Activated T-cell treated with anti-CD3 and anti-CD28 coated beads for 48 hours (primary cell): ENCODE measurements at places on chromosomes 7 and 10.

- no peak for DNase-seq
Measured at GRCh38 chr7:22722536-22723180, 4.3 kb upstream of the IL6 start.

- no peak for DNase-seq
Measured at GRCh38 chr10:102413806-102414561, 4.6 kb downstream of the PSD start.

GRCh38 chr10:104937567-104937966 is 296.5 kb downstream of the SORCS3 start:
- no peak for DNase-seq

DNA sequence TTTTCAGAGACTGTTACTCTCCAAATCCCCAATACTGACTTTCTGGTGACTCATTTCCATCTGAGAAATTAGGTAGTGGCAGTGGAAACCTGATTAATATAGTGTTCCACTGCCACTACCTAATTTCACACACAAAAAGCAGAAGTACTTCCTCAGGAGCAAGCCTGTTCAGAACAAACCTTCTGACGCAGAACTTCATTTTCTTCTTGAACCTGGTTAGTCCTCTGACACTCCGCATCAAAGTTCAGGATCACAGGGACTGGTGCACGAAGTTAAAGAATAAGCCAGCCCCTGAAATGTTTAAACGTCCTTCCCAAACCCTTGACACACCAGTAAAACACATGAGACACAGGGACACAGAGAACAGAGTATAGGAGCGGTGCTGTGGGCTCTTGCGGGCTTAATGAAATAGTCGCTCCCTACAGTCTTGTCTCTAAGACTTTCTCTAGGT is 4.4 kb downstream of the WDR91 start:
- DNase-seq = no peak

DNA sequence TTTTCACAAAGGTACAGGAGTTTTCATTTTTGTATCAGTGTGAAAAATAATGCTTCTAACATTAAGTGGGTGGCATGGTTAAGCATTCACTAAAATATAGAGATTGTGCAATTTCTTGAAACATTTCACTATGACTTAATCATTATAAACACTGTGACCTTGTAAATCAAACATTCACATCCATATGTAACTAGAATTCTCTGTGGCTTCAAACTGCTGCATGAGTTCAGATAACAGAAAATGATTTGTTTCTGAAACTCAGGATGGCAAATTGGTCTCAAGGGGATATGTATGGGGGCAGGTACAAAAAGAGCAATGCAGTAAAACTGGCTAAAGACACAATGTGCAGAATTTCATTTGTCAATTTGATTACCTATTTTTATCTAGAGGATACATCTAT is 3.8 kb downstream of the FAM133B start:
- no peak for DNase-seq
